ENCODE measurements at places on chromosomes 5 and 9.

- DNase-seq, result no peak
Observed at GRCh38 chr5:96374653-96375052, 58.4 kb downstream of the PCSK1 start.

GRCh38 chr9:13364271-13365000 is 84.9 kb upstream of the MPDZ start:
- no peak for DNase-seq

DNA sequence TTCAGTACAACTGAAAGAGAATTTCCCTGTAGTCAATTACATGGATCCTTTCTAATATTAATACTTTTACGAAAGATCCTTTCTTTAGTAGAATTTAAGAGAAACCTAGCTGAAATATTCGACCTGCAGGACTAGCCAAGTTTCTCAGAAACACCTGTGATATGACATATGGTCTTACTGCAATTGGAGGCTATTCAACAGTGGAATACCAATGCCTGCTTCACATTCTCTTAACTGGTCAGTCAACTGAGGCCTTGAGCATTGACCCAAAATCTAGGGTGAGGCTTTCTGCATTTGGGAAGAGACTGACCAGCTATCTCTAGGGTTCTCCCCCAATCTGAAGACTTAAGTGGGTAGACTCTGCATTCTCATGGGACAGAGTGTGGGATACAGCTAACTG is 12.3 kb downstream of the UBE2QL1 start:
- DNase-seq, result no peak

- DNase-seq, result no peak
Observed at GRCh38 chr5:168292786-168293696, 1.6 kb downstream of the WWC1 start.

GRCh38 chr5:94885931-94886330 is 267.5 kb downstream of the SLF1 start:
- DNase-seq, result no peak

DNA sequence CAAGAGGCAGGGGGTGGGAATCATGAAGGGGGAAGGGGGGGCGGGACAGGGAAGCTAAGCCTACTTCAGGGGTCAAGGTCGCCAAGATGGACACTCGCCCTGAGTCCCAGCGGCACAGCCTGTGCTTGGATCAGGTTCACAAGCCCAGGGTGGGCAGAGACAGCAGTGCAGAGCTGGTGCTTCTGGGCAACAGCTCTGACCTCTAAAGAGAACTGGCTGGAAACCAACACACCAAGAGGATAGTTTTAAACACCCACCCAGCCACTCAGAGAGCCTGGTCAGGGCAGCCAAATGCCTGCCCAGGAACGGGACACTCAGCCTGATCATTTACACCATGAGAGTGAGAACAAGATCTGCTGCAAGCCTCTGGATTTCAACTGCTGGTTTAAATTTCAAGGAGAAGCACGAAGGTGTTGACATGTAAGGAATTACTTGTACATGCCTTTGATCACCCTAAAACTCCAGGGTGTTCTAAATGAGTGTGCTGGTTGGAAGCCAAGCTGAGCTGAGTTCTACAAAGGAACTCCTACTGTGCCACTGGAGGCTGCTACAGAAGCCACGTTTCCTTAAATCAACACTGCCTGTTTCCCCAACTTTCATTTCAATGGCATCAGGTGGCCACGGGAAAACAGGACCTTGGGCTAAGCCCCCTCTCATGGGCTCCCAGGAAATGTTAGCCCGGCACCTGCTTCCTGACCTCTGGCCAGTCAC is 91.5 kb downstream of the TTLL11 start:
- no peak for DNase-seq

DNA sequence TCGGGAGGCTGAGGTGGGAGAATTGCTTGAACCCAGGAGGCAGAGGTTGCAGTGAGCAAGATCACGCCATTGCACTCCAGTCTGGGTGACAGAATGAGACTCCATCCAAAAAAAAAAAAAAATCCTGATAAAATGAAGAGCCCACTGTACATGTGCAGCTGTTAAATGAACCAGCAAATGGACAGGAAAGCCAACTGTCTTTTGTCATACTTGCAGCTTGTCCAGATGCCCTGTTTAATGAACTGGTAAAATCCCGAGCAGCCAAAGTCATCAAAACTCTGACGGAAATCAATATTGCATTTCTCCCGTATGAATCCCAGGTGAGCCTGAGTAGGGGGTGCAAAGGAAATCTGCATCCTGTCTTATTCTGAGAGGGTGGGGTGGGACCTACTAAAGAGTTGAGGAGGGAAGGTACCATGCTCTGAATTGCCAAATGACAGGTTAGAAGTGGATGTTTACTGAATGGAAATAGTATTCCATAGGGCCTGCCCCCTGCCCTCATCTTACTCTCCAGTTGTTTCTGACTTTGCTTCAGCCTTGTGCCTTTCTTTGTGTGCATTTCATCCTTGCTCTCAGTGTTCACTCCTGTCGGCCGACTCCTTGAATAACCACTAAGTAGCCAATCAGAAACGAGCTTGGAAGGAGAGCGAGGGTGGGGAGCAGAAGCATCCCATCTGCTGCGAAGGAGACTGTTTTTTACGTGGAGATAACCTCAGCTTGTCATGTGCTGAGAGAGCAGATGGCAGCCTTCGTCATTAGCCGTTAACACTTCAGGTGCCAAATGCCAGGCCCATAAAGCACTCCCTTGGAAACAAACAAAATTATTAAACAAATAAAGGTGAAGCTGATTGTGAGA is 45.7 kb upstream of the CFAP157 start:
- DNase-seq, result no peak

DNA sequence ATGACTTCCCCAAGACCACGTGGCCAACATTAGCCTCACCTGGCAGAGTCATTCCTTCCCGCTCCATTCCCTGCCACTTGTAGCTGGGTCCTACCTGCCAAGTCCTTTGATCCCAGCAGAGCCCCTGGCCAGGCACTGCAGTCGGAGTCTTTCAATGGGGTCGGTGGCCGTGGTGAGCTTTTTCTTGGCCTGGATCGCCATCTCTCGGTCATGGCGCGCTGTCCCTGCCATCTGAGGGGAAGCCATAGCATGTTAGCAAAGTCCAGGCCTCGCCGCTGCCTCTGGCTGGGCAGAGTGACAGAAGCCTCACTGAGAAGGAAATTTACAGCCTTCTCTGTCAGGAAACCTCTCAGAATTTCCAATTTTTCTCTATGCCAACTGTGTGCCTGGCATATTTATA is 17.5 kb downstream of the CAPSL start:
- DNase-seq, result no peak

DNA sequence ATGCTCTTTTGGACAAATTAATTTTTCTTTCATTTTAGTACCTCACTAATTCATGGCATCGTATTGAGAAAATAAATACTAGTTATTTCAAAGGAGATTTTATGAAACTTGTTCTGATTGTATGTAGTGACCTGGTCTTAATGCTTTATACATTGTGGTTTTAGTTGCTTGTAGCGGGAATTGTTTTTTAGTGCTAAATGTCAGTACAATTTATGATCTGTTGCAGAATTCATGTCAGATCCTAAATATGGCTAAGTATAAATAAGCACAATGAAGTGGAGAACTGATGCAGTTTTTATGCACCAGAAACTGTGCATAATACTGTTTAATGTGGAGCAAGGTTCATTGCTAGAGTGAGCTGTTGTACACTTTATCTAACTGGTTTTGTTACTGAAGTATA is 308.8 kb downstream of the PJA2 start:
- DNase-seq, result no peak

GRCh38 chr5:2895196-2895595 is 143.7 kb upstream of the IRX2 start:
- DNase-seq, result no peak

DNA sequence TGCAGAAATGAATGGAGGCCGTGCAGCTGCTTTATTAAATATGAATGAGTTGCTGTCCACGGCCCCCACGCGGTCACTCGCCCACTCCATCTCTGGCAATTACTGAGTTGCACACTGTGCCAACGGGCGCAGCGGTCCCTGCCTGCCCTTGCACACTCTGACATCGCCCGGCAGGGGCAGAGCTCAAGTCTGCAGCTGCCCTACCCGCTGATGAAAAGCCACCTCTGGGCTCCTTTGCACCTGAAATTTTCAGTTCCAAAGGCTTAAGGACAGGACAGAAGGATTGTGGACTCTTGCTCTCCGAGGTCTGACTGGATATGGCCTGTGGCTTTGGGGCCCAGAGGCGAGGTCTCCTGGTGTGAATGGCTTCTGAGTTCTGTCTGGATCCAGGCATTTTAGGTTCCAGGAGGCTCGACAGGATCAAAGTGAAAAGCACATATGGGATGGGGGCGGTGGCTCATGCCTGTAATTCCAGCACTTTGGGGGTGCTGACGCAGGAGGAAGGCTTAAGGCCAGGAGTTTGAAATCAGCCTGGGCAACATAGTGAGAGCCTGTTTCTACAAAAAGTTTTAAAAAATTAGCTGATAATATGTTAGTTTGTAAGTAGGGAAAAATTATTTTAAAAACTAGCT is 201.8 kb downstream of the PAX5 start:
- DNase-seq, result no peak

GRCh38 chr9:131478421-131478868 is 24.3 kb upstream of the POMT1 start:
- DNase-seq, result peak; percentile 31

DNA sequence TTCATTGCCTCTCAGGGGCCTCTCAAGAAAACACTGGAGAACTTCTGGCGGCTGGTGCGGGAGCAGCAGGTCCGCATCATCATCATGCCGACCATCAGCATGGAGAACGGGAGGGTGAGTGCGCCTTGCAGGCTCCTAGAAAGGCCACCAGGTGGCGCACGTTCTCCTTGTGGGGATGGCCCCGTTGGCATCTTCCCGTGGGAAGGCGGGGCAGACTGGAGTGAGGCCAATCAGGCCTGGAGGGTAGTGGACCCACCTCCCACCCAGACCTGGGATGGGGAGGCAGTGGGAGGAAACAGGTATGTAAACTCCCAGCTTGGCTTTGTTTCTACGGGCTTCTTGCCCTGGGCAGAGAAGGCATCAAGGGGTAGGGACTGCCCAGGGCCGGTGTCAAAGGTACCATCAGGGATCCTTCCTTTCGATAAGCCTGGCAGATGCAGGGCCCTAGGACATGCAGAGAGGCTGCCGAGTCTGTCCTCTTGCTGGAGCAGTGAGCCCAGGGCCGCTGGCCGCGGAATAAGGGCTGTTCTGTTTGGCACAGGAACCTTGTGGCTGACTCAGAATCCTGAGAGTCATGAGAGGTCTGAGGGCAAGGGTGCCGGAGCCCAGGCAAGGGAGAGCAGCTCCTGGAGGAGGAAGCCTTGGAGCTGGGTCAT is 18.9 kb upstream of the SPTLC1 start:
- peak; percentile 66 for DNase-seq

- DNase-seq, result no peak
Observed at GRCh38 chr5:103117471-103117991, 2.4 kb downstream of the GIN1 start.

DNA sequence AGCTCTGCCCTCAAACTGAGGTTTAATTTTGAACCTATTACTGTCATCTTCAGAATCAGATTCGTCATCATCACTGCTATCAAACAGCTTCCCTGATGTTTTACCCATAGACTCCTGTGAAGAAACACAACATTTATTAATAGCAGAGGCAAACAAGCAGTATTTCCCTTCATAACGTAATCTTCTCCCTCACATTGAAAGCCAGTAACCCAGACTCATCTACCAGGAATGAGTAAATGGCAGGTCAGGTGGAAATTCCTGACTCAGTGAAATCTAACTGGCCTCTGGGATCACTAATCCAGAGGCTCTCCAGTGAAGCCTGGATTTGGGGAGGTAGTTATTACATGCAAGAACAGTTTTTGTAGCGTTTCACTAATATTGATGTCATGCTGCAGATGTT is 14.6 kb downstream of the NOL8 start:
- no peak for DNase-seq

GRCh38 chr5:1549475-1550030 is 25.8 kb upstream of the LPCAT1 start:
- no peak for DNase-seq

DNA sequence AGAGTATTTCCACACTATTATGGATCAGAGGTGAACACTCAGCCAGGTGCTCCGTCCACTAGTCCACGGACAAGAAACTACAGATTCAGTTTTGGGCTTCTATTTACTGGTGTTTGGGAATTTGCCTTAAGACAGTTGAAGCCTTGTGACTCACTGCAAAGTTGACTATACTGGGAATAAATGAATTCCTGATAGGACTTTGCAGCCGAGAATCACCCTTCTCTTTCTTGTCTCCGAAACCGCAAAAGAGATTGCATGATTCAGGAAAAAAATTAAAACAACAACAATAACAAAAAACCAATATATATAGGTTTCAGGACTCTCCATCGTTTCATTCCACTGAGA is 716 bp downstream of the TMEM171 start:
- DNase-seq, result no peak

DNA sequence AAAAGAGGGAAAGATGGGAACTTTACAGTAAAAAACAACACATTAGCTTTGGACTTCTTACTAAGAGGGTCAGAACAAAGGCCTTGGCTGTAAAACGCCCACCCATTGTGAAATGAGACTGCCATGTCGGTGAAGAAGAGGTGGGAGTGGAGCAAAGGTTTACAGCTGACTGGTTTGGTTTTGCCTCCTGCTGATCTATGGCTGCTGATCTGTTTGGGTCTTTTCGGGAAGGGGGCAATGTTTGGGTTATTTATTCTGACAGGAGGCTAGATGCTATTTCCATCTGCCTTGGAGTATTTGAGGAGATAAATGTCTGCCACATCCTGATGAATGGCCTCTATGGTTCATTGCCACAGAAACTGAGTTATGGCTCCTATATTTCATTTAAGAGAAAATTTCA is 408.7 kb downstream of the TLE4 start:
- no peak for DNase-seq

DNA sequence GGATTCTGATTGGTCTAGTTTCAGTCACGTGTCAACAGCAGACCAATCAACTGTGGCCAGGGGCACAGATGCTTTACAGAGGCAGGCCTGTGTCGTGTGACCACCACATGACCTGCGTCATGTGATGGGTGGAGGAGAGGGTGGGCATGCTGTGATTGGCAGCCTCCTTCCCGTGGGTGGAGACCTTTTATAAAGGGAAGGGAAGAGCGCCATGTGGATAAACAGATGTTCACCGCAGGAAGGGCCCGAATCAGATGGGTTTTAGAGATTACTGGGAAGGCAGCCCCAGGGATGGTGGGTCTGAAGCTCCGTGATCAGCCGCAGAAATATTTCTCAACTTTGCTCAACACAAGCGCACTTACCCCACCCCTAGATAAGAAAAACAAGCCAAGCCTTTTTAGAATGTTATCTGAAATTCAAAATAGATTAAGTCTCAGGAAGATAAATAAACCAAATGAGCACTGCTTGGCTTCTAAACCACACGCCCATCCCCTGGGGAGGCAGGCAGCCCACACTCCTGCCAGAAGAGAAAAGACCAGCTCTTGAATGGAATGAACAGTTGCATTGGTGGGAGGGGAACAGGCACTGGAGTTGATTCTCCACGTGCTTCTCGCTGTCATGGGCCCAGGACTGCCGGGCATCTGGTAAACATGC is 43.6 kb downstream of the ROPN1L start:
- no peak for DNase-seq

DNA sequence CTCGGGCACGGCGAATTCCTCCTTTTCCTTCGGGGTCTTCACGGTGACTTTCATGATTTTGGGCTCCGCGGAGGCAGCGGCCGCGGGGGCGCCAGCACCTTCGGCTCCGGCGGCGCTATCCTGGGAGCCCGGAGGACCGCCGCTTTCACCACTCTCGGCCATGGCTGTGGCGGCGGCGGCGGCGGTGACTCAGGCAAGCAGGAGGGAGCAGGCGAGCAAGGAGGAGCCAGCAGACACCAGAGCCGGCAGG is 315 bp downstream of the UBQLN1 start:
- no peak for DNase-seq
